ENCODE measurements at places on chromosomes 2 and 18.

DNA sequence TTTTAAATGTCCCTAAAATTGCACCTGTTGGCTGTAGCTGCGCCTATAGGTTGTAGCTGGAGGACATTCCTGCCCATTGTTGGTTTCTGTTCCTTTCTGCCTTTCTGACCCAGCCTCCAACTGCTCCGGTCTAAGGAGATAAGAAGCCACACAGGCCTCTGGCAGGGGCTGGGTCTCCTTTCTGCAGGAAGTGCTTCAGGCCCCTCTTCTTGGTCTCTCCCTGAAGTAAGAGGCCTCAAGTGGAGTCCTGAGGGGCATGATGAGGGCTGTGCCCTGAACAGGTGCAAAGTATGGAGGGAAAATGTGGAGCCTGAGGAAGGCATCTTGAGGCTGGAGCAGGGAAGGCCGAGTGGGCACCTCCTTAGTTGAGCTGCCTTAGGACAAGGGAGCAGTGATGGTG, 10.4 kb upstream of the SFTPB start:
- DNase-seq: no peak

DNA sequence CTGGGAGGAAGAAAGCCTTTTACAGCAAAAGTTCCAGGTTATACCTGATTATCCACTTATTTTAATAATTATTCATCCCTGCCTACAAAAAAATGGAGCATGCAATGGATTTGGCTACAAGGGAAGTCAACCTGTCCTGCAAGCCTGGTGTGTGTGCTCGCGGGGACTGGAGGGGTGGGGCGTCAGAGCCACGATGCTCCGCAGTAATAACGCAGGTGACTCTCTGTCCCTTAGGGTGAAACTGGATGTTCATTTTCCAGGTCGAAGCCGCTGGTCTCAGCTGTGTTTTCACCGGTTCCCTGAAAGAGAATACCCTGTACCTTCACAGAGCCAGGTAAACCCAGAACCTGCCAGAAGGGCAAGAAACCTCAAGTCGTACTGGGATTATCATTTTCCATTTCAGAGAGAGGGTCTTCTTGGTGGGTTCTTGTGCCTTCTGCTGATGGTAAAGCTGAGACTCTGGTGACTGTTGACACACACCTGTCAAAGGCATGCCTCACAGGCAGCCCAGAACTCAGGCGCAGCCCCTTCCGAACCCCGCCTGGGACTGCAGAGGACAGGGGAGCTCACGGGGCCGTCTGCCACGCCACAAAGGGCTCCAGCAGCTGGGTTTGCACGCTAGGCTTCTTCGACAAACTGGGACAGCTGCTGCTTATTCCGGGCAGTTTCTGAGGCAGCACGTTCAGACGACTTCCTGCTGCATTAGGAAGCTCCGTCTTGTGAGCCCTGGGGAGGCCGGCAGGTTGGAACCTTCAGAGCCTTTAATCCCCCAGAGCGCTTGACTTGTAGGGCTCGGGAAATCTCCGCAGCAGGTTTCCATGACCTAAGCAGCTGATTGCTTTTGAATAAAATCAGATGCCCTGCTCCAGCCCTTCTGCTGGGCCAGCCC, 58.6 kb downstream of the KCNG2 start:
- peak; percentile 18 for DNase-seq

DNA sequence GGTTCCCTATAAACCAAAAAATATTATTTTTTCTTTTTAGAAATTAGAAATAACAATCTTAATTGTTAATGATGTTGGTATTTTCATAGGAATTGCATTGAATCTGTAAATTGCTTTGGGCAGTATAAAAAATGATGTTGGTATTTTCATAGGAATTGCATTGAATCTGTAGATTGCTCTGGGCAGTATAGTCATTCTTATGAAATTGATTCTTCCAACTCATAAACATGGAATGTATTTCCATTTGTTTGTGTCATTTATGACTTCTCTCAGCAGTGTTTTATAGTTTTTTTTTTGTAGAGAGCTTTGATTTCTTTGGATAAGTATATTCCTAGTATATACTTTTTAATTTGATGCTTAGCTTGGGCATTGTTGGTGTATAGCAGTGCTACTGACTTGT, 82.0 kb upstream of the NT5C1B start:
- no peak for DNase-seq

DNA sequence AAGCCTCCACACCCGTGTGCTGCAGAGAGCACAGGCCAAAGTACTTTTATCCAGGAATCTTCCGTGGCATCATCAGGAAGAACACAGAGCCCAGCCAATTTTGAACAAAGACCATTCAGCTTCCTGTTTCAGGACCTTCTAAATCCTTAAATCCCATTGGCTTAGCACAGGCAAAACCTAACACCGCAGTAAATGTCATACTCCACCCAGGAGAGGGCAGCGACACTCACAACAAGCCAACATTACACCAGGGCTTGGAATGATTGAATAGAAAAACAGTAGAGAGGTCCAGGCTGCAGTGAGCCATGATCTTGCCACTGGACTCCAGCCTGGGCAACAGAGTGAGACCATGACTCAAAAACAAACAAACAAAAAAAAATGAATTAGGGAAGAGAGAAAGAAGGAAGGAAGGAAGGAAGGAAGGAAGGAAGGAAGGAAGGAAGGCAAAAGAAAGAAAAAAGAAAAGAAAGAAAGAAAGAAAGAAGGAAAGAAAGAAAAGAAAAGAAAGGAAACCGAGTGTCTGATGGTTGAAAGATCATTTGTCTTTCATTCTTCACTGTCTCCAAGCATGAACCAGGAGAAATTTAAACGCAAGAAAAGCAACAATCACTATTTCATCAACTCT, 144.6 kb upstream of the SATB2 start:
- no peak for DNase-seq

- DNase-seq: no peak
These were observed 78.5 kb downstream of the RPIA start for GRCh38 chr2:88770016-88770415.

DNA sequence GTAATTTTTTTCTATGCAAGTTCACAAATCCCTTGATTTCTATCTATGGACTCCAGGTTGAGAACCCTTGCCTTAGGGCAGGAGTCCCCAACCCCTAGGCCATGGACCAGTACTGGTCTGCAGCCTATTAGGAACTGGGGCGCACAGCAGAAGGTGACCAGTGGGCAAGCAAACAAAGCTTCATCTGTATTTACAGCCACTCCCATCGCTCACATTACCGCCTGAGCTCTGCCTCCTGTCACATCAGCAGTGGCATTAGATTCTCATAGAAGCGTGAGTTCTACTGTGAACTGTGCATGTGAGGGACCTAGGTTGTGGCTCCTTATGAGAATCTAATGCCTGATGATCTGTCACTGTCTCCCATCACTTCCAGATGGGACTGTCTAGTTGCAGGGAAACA, 70.2 kb upstream of the SMAD2 start:
- no peak for DNase-seq

GRCh38 chr2:147098940-147099339, 745.9 kb upstream of the ACVR2A start:
- DNase-seq: no peak

- peak; percentile 78 for DNase-seq
These were observed 2.1 kb downstream of the RRM2 start for GRCh38 chr2:10124538-10125045.

GRCh38 chr2:240731178-240731545, 39.5 kb downstream of the AQP12A start:
- no peak for DNase-seq

DNA sequence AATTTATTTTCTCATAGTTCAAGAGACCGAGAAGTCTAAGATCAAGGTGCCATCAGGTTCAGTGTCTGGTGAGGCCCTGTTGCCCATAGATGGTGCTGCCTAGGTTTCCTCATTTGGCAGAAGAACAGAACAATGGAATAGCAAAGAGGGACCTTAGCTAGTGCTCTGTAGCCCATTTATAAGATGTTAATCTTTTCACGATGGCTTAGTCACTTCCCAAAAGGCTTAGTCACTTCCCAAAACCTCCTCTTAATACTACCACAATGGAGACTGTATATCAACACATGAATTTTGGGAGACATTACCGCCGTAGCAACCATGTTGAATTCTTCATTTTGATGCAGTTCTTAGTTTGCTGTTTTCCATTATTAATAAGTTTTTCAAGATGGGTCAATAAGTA, 246.3 kb upstream of the NRP2 start:
- DNase-seq: no peak

- DNase-seq: no peak
These were observed 373.8 kb downstream of the ZEB2 start for GRCh38 chr2:144146076-144146475.

DNA sequence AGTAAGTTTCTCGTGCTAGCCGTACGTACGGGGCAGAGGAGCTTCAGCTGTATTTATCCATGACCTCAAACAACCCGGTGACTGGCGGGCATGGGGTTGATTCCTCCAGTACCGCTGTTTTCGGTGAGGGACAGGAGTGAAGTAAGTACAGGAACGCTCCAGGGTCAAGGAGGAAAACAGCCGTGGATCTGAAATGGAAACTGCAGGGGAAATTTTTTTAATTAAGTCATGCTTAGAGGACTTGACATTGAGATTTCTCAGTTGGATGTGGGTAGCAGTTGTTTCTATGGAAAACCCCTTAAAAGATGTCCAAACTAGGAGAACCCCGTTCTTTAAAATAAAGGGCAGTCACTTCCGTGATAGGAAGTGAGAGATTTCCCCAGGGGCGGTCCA, 1.2 kb downstream of the RAB12 start:
- no peak for DNase-seq

DNA sequence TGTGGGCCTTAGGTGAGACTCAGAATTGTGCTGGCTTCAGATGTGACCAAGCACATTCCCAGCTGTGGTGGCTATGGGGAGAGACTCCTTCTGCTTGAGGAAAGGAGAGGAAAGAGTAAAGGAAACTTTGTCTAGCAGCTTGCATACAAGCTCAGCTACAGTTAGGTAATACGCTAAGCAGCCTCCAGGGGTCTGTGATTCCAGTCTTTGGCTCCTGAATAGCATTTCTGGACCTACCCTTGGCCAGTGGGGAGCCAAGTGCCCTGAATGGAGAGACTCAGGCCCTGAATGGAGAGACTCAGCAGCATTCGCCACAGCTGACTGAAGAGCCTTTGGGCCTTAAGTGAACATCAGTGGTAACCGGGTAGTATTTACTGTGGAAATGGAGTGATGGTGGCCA, 227.4 kb upstream of the CDH7 start:
- DNase-seq: no peak

DNA sequence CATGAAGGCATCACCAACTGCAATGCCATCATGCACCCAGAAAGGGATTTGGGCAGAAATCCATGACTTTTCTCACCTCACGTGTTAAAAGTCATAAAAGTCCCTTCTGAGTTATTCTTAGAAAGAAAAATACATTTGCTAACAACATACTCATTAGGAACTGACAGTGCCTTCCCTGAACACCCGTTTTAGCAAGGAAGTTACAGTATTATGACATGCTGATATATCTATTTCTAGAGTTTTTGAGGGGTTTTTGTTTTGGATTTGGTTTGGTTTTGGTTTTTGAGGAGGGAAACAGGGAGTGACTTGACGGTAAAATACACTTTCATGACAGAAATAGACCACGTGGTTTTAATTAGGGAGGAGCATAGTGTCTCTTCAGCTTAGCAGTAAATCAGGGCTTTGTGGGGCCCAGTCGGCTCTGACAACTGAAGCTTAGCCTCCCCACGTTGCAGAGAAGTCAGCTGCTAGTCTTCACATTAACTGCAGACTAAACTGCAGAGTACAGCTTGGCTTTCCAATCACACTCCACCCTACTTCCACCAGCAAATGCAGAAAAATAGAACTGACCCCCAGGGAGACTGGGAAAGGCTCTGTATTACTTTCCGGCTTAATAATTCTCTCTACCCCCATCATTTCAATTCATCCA, 141.4 kb downstream of the FAM124B start:
- DNase-seq: no peak

- DNase-seq: no peak
These were observed 43.3 kb upstream of the ITM2C start for GRCh38 chr2:230821261-230821990.

DNA sequence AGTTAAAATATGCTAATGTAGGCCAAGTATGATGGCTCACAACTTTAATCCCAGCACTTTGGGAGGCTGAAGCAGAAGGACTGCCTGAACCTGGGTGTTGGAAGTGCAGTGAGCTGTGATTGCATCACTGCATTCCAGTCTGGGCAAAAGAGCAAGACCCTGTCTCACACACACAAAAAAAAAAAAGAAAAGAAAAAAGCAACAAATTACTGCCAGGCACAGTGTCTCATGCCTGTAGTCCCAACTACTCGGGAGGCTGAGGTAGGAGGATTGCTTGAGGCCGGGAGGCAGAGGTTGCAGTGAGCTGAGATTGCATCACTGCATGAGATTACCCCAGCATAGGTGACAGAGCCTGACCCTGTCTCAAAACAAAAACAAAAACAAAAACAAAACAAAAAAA, 110.6 kb downstream of the PRELID3A start:
- no peak for DNase-seq

DNA sequence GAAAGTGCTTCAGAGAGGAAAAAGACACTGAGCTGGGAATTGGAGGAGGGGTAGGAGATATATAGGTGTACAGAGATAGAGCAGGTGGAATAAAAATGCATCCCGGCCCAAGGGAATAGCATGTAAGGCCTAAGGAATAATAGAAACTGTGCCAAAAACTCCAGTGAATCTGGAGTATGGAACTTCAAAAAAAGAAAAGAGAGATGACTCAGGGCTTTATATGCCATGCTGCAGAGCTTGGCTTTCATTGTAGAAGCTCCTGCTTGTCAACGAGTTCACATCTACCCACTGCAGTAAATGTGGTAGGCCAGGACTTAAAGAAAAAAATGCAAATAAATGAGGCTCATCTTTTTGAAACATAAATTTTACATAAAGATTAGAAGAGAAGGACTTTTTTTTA, 131.8 kb downstream of the MREG start:
- DNase-seq: no peak

GRCh38 chr2:31874071-31874470, 136.7 kb downstream of the MEMO1 start:
- no peak for DNase-seq

- DNase-seq: no peak
These were observed 13.0 kb downstream of the FER1L5 start for GRCh38 chr2:96655526-96655925.

GRCh38 chr2:122866095-122866494, 1110.6 kb downstream of the TSN start:
- no peak for DNase-seq

DNA sequence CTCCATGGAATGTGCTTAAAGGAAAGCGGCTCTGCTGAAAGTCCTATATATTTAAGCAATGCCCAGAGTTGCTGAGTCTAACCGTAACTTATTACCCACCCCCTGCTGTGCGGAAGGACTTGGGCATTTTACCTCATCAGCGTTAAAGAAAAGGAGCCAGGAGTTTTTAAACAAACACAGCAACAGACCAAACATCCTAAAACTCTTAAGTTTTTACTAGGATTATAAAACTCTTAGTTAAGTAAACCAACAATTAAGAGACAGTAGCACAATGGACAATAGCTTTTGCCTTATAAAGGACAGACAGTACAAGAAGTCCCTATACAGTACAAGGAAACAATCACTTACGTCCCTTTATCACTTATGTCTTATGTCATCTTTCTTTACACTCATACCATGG, 90.2 kb downstream of the ZNF521 start:
- DNase-seq: no peak
